Stimulated activated CD4-positive, alpha-beta T cell treated with anti-CD3 and anti-CD28 coated beads, TNF-alpha, amount 100 ng/mL, for 24 hours (primary cell): ENCODE measurements at places on chromosomes 11 and 22.
A peak's percentile ranks its signal among the peaks of the same experiment; 100 is the strongest.

GRCh38 chr11:130476200-130476921, 27.9 kb downstream of the ADAMTS15 start:
- DNase-seq = no peak

- DNase-seq = no peak
Observed at GRCh38 chr11:30254307-30255298, 23.8 kb downstream of the FSHB start.

GRCh38 chr11:128151780-128152179, 435.6 kb downstream of the ETS1 start:
- no peak for DNase-seq

DNA sequence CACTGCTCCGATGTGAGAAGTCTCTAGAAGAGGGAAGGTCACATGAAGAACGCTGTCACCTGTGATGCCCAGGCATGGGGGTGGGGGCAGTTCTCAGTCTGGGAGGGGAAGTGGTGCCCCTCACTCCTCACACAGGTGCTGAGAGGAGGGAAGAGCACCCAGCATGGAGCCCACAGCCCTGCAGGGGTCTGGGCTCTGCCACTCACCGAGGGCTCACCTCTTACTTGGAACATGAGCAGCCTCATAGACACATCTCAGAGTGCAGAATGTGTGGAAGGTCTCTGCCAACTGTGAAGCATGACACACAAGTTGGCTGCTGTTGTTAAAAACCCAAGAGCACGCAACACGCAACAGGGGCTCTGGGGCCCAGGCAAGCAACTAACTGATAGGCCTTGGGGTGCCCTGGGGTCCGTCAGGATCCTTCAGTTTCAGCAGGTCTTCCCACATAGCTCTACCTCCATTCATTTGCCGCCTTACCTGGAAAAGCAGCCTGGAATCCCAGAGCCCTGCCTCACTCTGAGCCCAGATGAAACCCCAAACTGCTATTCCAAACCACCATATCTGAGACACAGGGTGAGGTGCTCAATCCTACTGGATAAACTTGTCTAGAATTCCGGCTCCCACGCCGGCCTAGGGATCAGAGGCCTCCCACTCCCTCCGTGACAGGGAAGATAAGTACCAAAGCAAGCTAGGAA, 17.5 kb upstream of the TMPRSS4 start:
- no peak for DNase-seq

DNA sequence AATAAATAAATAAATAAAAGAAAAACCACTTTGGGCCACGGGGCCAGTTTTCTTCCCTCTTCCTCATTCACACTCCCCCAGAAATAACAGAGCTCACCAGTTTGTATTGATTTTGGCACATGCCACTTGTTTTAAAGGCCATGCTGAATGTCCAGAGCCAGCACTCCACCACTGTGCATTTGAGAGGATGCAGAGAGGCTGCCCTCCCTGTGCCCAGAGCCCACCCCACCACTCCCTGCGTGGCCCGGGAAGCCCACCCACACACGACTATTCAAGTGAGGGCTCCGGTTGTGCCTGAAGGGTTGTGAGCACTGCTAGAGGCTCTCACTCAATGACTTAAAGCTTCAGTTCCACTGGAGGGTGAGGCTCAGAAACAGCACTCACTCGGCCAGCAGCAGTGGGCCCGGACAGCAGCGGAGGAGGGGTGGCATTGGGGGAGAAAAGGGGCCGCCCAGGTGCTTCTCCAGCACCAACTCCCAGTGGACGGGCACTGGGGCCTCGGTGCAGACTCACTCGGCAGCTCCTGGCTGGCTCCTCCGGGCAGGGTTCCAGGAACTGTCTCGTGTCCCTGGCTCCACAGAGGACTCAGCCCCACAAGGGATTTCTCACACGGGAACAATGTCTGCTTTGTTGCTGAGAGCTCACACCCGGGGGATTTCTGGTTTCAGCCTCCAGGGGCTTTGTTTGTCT, 112.7 kb downstream of the SHANK2 start:
- DNase-seq = no peak

DNA sequence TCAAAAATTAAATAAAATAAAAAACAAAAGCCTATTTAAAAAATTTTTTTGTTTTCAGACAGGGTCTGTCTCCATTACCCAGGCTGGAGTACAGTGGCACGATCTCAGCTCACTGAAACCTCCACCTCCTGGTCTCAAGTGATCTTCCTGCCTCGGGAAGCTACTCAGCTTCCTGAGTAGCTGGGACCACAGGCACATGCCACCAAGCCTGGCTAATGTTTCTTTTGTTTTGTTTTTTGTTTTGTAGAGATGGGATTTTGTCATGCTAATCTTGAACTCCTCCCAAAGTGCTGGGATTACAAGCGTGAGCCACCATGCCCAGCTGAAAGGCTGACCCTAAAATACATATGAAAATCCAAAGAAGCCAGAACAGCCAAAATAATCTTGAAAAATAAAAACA, 20.4 kb upstream of the L3MBTL2 start:
- DNase-seq = no peak

DNA sequence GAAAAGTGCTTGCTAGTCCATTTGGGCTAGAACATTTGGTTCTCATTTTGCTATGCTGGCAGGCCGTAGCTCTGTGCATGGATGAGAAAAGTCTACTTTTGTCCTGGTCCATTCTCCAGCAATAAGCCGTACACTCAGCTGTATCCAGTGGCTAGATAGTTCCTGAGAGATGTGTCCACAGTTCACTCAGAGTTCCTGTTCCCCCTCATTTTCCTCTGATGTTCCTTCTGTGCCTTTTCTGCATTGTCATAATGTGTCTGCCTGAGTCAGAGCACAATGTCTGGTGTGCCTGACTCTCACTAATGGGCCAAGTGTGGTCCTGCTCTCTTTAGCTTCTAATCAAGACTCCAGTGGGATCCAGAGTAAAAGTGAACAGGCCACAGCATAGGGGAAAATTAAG, 215.7 kb upstream of the CTSC start:
- no peak for DNase-seq

- DNase-seq = no peak
Observed at GRCh38 chr11:8794677-8795103, 112.1 kb downstream of the RPL27A start.

DNA sequence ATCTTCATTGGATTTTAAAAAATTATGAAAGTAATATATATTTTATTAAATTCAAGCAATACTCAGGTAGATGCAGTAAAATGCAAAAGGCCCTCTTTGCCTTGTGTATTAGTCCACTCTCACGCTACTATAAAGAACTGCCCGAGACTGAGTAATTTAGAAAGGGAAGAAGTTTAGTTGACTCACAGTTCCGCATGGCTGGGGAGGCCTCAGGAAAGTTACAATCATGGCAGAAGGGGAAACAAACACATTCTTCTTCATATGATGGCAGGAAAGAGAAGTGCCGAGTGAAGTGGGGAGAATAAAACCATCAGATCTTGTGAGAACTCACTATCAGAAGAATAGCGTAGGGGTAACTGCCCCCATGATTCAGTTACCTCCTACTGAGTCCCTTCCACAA, 130.8 kb downstream of the HIPK3 start:
- DNase-seq = no peak

DNA sequence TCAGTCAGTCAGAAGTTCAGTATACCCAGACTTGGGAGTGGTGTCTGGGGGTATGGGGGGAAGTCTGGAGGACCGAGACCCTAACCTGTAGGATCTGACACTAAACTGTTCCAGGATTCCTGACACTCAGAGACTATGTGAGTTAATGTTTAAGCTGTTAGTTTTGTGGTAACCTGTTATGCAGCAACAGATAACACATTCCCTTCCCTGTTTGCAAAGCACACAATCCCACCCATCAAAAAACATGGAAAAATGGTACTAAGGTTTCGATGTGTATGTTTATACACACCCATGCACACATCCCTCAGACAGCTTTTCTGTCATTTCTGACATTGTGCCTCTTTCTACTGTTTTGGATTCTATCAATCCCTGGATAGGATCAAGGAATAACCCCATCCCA, 27.6 kb downstream of the ZNF280B start:
- DNase-seq = no peak

DNA sequence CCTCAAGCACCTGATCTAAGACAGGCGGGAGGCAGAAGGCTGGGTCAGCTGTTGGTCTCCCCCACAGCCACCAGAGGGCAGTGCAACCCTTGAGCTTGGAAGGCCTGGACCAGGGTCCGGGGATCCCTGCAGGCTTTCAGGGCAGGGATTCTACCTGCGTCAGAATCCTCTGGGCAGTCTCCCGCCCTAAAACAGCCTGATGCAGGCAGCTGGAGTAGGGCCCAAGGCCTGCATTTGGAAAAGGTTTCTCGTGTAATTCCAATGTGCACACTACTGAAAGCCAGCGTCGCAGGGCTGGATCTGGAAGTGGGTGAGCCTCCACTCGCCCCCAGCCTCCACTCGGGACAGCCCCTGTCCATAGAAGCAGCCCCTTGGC, 31.8 kb downstream of the BID start:
- DNase-seq = peak; percentile 59

GRCh38 chr11:133222425-133223330, 309.6 kb downstream of the OPCML start:
- no peak for DNase-seq

- DNase-seq = no peak
Observed at GRCh38 chr11:103546236-103546635, 437.0 kb downstream of the DYNC2H1 start.

DNA sequence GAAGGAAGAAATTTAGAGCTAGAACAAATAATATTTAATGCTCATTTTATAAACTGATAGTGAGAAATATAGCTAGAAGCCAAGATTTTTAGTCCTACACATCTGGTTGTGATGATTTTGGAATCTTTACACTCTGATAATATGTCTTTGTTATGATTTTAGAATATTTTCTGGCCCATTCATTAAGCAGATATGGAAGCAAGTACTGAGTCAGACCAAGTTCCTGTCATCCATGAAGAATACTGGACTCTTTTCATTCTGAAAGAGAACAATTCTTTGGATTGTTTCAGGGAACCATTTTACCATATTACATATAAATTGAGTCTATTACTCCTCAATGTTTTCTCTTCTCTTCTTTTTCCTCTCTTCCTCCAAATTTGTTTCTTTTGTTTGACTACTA, 227.4 kb downstream of the TMEM135 start:
- DNase-seq = no peak

- DNase-seq = no peak
Observed at GRCh38 chr22:35630891-35631290, 13.8 kb upstream of the MB start.

GRCh38 chr11:69041516-69041915, 7.2 kb upstream of the TPCN2 start:
- no peak for DNase-seq

DNA sequence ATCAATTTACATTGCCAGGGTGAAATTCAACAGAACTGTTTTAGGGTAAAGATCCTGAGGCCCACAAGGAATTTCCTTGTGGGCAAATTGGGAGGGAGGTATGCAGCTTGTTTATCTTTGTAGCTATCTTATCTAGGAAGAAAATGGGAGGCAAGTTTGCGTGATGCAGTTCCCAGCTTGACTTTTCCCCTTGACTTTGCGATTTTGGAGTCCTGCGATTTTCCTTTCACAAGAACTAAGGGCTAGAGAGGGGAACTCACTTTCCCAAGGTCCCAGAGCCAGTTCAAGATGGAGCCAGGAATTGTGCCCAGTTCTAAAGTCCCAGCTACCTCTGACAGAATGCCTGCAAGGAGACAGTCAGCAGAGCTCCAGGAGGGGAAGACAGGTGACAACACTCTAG, 30.7 kb downstream of the RIBC2 start:
- no peak for DNase-seq

- DNase-seq = no peak
Observed at GRCh38 chr11:108873310-108873709, 208.4 kb downstream of the DDX10 start.

DNA sequence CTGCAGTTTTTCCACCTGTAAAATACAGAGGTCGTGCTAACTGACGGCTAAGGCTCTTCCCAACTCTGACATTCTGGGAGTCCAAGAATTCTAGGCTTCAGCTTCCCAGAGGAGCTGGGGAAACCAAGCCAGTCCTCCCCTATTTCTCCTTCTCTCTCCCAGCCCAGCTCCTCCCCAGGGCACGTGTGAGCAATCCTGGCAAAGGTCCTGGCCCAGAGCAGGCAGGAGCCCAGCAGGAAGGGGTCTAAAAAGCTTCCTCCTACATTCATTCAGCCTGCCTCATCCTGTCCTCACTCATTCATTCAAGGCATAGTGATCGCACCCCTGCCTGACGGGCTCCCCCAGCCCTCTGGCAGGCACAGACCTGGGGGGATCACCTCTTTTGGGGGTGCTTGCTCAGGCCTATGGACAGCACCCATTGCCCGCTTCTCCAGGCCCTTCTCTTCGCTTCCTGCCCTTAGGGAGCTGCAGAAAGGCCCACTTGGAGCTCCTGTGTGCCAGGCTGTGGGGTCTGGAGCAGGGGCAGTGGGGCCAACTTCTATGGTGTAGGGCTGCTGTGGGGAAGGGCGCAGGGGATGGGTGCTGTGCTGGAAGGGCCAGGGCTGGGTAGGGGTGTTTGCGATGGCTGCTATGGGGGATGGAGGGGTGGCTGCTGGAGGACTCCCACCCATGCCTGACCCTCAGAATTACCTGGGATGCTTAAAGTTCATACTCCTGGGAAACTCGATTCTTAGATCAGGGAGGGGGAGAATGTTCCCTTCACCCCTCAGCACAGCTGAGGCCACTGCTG, 9.8 kb downstream of the KCNC1 start:
- DNase-seq = no peak

- DNase-seq = peak; percentile 20
Observed at GRCh38 chr11:8913961-8914660, 3.1 kb downstream of the AKIP1 start.

GRCh38 chr11:96001037-96001436, 77.1 kb upstream of the MTMR2 start:
- no peak for DNase-seq

DNA sequence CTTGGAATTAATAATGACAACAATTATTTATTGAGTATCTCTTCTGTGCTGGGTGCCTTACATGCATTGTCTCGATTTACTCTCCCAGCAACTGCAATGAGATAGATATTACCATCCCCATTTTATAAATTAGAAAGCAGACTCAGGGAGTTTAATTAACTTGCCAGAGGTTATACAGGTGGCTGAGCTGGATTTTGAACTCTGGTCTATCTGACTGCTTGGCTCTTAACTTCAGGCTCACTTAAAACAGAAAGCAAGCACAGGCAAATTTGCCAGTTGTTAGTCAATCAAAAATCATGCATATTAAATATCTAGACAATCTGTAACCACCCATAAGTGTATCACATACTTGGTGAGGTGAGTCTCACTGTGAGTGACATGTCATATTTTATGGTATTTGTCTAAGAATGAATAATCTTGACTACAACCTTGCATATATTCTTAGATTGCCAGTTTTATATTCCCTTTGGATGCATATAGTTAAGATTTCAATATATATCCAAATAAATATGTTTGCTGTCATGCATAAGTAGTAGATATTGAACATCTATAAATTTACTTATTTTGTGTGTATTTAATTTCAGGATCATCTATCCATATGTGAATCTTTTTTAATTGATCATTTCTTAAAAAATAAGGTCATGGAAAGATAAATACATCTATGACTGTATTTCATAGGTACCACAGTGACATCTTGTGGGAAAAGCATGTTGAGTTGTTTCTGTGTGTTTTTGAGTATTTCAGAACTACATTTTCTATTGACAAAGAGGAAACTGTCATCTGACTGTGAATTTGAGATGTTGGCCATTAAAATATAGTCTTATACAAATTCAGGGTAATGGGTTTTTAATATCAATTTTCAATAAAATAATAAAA, 112.0 kb upstream of the ARHGAP42 start:
- no peak for DNase-seq

GRCh38 chr11:1384199-1384970, 5.3 kb upstream of the BRSK2 start:
- DNase-seq = no peak

- DNase-seq = no peak
Observed at GRCh38 chr22:25095869-25096268, 103.8 kb upstream of the CRYBB3 start.
